RPMI7951 (cell line): ENCODE measurements at places on chromosomes 6 and 20. TPM values are rescaled to one million over a fixed set of nuclear protein-coding genes. Genes with fewer than 3 reads are reported as not detected.

The OPRL1 gene
- 0.29 and 0.84 TPM in 2 replicates for total RNA-seq

- no peak for DNase-seq
Observed at GRCh38 chr6:63537201-63537958, 34.9 kb upstream of the LOC128125822 start.

DNA sequence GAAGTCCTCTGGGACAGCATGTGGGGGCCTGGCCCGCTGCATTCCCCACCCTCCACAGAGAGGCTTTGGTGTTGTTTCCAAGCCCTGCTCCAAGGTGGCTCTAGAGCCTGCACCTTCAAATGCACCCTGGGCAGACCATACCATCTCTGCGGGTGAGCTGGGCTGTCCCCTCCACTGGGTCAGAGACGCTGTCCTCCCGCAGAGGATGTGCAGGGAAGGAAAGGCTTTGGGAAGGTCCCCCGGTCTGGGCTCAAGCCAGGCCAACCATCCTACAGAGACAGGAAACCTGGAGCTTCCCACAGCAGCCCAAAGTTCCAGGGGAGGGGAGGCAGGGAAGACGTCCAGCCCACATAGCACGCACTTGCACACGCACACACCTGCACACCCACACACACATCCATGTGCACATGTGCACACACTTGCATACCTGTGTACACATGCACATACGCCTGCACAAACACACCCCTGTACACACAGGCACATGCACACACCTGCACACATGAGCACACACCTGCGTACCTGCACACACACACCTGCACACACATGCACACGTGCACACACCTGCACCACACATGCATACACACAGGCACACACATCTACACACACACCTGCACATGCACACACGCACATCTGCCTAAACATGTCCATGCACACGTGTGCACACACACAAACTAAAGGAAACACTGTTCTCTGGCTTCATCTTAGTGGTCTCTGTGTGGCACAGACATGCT, 155.4 kb downstream of the ERMARD start:
- no peak for DNase-seq

GRCh38 chr20:10501402-10501801, 66.3 kb downstream of the SLX4IP start:
- peak; percentile 63 for DNase-seq

DNA sequence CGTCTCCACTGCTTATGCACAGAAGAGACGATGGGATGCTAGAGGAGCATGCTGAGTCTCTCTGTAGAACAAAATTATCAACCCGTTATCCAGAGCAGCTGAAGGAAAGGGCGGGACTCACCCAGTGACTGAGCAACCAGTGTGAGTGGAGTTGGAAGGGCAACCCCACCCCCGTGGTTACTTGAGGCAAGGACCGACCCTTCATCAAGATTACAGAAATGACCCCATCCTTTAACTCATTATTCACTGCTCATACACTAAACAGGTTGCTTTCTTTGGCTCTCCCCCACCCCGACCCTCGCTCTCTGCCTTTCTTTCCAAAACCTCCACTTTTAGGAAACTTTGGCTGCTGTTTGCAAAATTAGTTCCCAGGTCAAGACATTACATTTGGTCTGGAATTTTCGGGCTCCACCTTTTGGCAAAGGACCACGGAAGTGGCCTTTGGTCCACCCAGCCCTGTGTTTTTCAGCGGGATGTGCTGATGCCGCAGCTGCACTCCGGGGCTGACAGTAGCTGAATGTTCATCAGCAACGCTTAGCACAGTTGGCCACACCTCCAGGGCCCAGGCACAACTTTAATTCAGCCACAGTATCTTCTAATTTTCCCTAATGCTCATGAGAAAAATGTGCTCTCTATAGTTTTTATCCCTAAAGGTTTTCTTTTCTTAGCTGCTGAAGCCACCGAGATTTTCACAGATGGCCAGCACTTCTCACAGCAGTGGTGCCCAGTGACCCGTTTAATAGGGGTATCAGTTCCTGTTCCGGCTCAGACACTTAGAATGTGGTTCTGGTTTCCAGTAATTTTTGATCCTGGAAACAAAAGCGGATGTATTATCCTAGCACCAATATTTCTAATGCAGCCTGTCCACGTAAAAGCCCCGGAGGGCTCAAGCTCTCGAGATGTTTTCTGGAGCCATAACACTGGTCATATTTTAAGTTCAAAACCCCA, 103.6 kb upstream of the NXT1 start:
- no peak for DNase-seq

The TULP1 gene
- total RNA-seq = not detected in 2 replicates

The KIF16B gene
- total RNA-seq = 9.4 and 10.6 TPM in 2 replicates

- no peak for DNase-seq
Observed at GRCh38 chr6:158026901-158027589, 45.4 kb downstream of the SYNJ2 start.

The IYD gene
- not detected in 2 replicates for total RNA-seq

The GCNT2 gene
- total RNA-seq = 6.2 and 7.9 TPM in 2 replicates

DNA sequence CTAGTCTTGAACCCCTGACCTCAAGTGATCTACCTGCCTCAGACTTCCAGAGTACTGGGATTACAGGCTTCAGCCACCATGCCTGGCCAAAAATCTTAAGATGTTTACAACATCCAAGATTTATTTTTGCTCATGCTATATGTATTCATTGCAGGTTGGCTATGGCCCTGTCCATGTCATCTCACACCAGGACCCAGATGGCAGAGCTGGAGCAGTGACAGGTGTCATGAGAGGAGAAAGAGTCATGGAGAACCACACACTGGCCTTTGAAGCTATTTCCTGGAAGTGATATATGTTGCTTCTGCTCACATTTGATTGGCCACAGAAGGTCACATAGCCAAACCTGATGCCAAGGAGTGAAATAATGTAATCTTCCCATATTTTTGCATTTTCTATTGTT, 13.8 kb upstream of the DDR1 start:
- DNase-seq = no peak

The PLCB1 gene
- 18.1 and 28.4 TPM in 2 replicates for total RNA-seq

DNA sequence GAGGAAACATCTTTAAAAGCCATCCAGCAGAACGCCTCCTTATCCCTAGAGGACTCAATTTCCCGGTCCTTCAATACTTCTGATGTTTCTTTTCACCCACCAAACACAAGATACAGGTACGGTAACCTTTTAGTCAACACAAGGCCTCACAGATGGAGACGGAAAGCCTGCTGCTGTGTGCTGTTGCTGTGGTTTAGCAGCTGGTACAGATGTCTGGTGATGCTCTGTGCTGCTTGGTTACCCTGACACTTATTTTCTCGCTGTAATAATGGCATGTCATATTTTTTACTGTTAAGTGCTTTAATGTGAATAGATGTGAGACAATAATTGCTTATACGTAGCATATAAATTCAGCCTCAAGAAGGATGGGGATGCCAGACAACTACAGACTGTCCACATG, 25.3 kb downstream of the GMDS start:
- DNase-seq = no peak

DNA sequence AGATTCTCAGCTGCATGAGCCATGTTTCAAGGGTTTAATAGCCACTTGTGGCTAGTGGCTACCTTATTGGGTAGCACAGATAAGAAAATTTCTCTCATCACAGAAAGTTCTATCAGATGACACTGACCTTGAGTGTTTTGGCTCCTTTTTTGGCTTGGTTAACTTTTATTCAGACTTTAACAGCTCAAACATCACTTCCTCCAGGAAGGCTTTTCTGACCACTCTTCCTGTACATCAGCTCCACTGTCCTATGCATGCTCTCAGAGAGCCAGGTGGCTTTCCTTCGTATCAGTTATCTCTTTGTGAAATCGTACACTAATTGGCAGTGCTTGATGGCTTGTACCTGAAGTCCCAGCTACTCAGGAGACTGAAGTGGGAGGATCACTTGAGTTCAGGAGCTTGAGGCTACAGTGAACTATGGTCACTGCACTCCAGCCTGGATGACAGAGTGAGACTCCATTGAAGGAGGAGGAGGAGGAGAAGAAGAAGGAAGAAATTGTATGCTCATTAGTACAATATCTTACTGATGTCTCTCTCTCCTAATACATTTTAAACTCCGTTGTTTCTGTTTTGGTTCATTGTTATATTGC, 10.7 kb downstream of the MAFB start:
- DNase-seq = no peak

DNA sequence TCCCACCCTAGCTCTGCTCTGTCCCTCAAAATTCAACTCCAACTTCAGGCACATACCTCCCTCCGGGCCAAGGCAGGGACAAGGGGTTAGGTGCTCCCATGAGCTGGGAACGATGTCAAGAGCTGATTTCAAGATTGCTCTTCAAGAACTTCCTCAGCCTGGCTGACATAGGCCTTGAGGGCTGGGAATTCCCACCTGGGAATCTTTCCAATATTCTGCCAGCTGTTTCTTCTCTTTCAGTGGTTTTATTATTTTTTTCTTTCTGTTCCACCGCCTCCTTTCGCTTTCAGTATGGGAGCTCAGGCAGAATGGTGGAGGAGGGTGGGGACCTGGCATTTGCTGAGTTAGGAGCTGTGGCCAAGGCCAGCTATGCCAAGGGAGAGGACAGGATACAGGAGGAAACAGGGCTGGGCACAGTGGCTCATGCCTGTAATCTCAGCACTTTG, 33.7 kb downstream of the SRSF3 start:
- peak; percentile 95 for DNase-seq
